Testis (tissue), 5 donors: ENCODE measurements at places on chromosomes 7 and 10.

DNA sequence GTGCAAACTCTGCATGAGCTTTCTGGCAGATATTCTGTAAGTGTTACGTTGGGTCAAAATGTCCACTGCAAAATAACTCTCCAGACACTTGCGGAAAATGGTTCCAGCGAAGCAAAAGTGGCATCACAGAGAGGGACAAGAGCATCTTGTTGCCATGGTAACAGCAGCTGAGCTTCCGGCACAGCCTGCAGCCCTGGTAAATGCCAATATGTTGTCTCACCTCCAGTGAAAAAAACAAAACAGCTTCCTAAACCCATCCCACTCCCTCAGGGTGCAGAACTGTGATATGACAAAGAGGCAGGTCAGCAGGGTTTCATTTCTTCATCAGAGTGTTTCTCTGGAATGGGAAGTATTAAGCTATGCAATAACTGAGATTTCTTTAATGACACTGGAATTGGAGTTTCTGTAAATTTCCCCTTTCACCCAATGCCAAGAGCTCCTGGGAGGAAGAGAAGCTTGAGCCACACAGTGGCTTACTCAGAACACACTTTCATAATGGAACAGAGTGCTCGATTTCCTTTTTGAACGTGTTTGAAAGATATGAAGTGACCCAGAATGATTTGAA is 65.6 kb downstream of the FOXI2 start:
- no peak for DNase-seq

GRCh38 chr10:8332730-8333111 is 278.2 kb downstream of the GATA3 start:
- DNase-seq, result no peak

GRCh38 chr7:21028599-21028998 is 241.9 kb upstream of the SP8 start:
- no peak for DNase-seq

GRCh38 chr7:3338161-3338560 is 37.1 kb downstream of the SDK1 start:
- no peak for DNase-seq
